ENCODE measurements at places on chromosomes 3 and 15.

DNA sequence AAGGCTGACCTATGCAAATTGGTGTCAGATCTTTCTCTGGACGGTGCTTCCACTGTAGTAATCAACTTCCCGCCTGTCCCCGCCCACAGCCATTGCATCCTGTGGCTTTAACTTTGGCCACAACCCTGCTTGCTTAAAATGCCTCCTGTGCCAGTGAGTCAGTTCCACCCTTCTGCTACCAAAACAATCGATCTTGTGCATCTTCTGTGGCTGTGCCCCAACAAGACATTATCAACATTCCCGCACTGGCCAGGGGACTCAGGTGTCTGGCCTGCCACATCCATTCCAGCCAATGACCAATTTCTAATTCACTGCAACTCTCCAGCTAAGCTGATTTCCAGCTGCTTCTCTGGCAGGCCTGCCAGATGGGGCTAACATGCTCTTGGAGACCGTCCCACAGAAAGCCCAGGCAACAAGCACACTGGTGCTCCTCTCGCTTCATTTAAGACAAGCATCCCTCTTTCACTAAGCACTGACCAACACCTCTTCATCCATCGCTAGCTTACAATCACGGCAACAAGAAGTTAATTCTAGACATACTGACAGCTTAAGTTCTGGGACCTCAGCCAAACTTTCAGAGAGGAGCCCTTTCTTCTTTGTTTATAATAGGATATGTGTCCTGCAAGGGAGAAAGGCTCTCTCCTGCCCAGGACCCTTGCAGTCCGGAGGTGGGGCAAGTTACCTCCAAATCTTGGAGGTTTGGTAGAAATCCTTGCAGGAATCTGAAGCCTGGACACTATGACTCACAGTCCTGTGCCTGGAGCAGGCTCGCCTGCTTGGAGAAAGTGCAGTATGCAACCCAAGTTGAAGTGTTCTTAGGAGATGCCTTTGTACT is 6.7 kb downstream of the CA12 start:
- DNase-seq = peak; percentile 29

DNA sequence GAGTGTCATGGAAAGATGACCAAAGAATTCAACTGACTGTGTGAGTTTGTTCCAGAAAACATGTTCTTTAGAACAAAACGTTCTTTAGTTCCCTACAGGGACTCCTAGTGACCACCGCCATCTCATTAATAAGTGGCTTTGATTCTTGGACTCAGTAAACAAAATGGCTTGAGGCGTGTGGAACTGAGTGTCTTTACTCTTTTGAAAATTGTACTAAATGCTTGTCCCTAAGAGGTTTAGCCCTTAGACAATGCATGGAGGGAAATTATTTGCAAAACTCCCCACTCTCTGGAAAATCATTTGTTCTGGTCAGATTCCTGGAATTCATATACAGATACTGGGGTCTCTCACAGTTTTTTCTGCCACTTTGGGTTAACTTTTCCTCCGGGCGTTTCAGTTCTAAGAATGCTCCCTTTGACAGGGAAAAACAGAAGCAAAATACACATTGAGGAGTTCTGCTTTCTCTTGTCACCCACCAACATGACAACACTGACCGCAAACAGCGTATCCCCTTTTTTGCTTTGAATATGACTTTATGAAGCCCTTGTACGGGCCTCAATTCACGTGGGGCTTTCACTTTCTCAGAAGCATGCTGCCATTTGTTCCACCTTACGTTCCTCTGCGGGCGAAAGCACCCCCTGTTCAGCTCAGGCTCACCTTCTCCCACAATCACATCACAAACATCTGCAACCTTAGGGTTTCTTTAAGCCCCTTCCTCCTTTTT is 15.3 kb upstream of the NRROS start:
- no peak for DNase-seq

GRCh38 chr3:178603735-178604134 is 67.5 kb downstream of the KCNMB2 start:
- no peak for DNase-seq

DNA sequence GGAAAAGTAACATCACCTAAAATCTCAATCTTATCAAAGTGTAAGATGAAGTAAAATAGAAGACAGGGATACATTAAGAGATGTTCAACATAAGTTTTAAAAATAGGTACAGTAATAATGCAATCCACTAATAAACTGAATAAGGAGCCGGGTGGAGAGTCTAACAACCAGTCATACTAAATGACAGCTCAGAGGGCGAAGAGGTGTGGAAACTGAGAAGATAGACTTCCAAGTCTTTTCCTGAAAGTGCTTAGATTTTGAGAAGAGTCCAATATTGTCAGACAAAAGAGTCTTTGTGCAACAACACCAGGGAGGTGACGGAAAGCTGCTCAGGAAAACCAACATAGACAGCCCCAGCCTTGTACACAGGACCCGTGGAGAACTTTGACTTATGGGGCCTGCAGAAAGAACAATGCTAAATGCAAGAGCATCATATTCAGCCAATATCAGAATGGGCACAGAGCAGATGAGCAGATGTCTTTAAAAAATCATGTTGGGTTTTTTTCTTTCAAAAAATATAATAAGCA is 66.4 kb downstream of the MECOM start:
- no peak for DNase-seq

DNA sequence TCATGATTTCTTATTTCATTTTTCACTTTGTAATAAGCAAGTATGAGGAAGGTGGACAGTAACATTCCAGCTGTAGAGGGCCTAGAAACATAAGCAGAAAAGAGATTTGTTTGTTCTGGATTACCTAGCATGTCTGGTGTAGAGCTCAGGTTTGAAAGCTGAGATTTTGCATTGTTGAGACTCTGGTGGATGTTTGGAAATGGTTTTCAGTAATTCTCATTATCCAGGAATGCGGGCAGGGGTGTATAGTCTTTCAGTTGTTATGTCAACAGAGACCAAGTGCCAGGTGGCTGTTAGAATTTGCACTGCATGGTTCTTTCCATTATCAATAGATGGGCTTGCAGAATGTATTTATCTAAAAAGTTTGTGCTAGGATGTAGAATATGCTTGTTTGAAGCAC is 10.9 kb downstream of the GPD1L start:
- no peak for DNase-seq

DNA sequence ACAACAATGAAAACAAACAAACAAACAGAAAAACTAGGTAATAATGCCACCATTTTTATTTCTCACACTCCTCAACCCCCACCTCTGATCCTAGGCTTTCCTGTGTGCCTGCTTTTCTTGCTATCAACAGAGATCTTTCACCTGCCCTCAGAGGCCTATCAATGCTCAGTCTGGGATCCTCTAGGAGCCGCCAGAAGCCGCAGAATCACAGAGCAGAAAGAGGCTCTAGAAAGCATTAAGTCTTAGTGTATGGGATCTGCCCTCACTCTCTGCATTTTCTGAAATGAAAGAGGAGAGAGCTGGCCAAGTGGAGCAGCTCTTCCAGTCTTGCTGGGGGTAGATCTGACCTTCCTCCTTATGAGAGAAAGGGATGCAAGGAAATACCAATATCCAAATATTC is 306.8 kb downstream of the TUSC7 start:
- no peak for DNase-seq

DNA sequence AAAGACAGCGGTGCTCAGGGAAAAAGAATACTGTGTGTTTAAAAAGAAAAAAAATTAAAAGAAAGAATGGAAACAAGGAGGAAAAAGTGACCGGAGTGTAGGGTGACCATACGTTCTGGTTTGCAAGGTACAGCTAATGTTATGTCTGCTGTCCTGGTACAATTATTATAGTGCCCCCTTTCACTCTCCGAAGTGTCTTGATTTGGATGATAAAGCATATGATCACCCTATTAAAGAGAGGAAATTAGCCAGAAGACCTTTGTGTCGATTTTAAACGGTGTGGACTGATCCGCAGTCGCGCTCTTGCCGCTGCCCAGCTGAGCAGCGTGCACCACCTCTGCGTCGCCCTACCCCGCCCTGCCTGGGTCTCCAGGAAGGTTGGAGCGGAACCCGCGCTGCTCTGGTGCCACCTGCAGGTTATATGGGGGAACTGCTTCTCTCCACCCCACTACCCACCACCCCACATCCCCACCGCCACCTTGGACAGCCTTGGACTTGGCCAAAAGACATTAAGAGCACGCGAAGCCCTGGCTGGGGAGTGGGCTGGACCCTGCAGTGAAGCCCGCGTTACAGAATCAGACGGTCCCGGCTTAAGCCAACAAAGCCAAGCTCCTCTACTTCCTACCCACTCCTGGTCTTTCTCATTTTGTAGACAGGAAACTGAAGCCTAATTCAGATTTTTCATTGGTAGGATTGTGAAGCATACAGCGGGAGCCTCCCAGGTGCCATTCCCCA is 41.2 kb upstream of the UBE2Q2 start:
- peak; percentile 8 for DNase-seq

- no peak for DNase-seq
These were observed 567.2 kb upstream of the NECTIN3 start for GRCh38 chr3:110504401-110504800.

DNA sequence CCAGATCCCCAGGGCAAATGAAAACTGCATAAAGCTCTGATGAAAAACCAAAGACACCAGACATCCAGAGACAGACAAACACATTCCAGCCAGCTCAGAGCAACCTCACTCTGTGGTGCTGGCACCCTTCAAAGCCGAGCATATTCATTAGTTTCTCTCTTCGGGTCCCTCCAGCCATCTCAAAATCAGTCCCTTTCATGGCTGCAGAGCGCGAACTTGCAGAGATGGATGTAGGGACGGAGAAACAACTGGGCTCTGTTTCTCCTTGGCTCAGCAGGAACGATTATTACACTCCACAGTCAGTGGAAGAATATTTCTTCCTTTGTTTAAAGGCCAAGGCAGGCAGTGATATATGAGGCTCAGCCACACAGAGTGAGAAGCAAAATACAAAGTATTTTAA is 50.4 kb upstream of the SYN2 start:
- no peak for DNase-seq

DNA sequence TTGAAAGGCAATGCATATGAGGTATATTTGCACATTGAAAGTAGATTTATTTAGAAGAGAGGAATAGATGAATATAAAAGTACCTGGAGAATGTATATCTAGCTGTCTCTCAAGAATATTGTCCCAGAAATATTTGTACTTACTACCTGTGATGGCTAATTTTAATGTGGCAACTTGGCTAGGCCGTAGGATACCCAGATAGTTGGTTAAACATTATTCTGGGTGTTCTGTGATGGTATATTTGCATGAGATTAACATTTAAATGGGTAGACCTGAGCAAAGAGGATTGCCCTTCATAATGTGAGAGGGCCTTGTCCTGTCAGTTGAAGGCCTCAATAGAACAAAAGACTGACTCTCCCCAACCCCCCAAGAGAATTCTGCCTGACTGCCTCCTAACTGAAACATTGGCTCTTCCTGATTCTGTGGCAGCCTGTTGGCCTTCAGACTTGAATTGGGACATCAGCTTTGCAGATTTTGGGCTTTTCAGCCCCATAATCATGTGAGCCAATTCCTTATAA is 69.4 kb upstream of the FILIP1L start:
- no peak for DNase-seq

DNA sequence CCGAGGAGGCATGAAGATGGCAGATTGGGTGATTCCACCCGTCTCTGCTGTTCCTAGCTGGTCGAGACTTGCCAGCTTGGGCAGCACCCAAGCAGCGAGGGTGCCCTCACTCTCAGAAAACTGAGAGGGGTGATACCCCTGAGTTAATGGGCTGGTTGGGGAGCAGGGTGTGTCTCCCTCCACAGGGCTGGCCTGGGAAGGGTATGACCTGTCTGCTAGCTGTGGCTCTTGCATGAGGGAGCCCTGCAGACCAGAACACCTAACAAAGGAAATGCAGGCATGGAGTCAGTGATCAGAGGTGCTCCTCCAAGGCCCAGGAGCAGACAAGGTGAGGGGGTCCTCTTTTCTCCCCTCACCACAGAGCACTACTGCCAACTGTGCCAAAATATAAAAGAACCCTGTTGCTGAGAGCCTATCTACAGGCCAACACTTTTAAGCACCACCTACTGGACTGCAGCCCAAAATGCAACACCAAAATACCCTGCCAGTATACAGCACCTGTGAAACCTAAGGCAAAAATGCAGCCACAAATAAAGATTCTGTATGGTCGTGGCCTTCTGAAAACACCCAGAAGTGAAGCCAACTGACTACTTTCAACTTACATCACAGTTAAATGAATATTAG is 35.8 kb upstream of the PPM1L start:
- DNase-seq = no peak
